T follicular helper cell (primary cell): ENCODE measurements at places on chromosomes 5 and 9.

- no peak for DNase-seq
These were observed 406.0 kb downstream of the PRELID2 start for GRCh38 chr5:145429170-145429569.

GRCh38 chr5:93189707-93190120, 391.3 kb downstream of the NR2F1-AS1 start:
- no peak for DNase-seq

- DNase-seq = no peak
These were observed 37.6 kb upstream of the GGTA1 start for GRCh38 chr9:121537283-121537682.

GRCh38 chr5:76376148-76376865, 26.8 kb upstream of the IQGAP2 start:
- DNase-seq = no peak

- no peak for DNase-seq
These were observed 72.3 kb downstream of the ANGPTL2 start for GRCh38 chr9:127050152-127050551.

GRCh38 chr5:177194268-177194667, 60.7 kb downstream of the NSD1 start:
- no peak for DNase-seq

GRCh38 chr5:33890131-33891032, 1.4 kb downstream of the ADAMTS12 start:
- DNase-seq = no peak

DNA sequence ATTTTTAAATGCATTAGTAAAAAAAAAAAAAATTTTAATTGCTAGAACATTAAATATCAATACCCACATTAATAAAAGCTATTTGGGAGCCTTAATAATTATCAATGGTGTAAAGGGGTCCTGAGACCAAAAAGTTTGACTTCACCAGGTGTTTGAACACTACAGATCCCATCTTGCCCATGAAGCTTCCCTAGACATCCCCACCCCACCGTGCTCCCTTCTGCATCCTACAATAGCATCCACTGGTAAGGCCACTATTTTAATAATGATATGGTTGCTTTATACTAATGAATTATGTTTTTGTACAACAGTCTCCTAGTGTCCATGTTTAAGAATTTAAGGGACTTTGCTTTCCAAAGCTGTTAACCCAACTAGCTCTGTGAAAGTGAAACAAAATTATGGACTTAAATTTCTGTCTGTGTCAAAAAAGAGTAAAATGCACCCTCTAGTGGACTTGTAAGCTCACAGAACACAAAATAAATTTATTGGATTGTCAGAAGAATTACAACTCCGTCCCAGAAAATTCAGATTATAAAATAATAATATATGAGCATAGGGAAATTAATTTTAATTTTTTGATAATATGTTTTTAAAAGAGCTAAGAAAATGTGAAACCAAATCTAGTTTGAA, 76.0 kb downstream of the ARL15 start:
- DNase-seq = no peak

GRCh38 chr5:149372076-149372795, 6.9 kb downstream of the IL17B start:
- DNase-seq = no peak

DNA sequence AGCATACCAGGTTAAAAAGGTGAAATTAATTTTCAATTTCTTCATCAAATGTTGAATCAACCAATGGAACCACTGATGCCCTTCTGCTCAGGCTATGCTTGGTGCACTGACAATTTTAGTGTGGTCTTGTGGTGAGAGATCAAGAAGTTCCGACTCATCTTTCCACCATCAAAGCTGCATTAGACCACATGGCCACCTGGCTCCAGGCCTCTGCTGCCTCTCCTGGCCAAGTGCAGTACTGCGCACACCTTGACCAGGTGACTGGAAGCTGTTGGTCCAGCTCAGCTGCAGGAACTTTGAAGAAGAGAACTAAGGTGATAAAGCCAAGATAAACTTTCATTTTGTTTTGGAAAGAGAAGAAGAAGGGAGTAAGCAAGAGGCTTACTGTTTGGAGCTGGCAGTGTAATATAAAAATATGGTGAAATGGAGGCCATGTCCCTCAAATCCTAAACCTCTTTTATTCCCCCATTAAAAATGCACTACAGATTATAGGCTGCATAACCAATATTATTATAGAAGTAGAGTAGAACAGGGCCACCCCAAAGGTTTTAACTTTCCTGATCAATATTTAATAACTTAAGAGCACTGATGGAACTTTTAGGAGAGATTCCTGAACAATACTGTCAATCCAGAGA, 315.5 kb upstream of the C9orf72 start:
- no peak for DNase-seq

- DNase-seq = no peak
These were observed 27.1 kb downstream of the NIM1K start for GRCh38 chr5:43219120-43219519.

DNA sequence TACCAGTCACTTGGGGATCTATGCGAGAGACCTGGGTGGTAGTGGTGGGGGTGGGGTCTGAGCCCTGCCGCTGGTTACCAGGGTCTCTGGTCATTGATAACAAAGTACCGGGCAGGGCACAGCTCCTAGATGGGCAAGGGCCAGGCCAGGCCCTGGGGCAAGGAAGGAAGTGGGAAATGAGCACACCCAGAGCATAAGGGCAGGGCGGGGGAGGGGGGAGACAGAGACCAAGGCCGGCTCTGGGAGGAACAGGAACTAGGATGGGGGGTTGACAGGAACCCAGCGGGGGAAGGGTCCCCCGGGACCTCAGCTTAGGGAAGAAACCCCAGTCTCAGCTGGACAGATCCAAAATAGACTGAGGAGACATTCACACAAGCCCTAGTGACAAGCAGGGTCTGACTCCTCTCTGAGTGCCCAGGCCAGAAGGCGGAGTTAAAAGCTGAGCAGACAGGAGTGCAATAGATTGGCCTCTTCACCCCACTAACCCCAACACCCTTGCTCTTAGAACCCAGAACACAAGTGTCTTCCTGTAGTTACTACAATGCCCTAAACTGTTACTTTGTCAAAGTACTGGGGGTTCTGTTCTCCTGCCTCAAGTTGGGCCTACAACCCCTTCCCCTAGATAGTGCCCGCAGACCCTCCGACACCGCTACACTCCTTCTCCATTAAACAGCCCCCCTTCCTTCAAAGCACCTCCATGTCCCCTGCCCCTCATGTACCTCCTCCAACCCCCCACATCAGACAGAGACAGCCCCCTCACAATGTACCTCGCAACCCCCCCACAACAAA, 628 bp downstream of the ATOSB start:
- DNase-seq = no peak

- no peak for DNase-seq
These were observed 32.5 kb downstream of the EBF1 start for GRCh38 chr5:159067201-159067600.

- peak; percentile 50 for DNase-seq
These were observed 709 bp downstream of the IQGAP2 start for GRCh38 chr5:76403766-76404222.

GRCh38 chr5:10479154-10479721, 37.6 kb downstream of the ROPN1L start:
- no peak for DNase-seq

DNA sequence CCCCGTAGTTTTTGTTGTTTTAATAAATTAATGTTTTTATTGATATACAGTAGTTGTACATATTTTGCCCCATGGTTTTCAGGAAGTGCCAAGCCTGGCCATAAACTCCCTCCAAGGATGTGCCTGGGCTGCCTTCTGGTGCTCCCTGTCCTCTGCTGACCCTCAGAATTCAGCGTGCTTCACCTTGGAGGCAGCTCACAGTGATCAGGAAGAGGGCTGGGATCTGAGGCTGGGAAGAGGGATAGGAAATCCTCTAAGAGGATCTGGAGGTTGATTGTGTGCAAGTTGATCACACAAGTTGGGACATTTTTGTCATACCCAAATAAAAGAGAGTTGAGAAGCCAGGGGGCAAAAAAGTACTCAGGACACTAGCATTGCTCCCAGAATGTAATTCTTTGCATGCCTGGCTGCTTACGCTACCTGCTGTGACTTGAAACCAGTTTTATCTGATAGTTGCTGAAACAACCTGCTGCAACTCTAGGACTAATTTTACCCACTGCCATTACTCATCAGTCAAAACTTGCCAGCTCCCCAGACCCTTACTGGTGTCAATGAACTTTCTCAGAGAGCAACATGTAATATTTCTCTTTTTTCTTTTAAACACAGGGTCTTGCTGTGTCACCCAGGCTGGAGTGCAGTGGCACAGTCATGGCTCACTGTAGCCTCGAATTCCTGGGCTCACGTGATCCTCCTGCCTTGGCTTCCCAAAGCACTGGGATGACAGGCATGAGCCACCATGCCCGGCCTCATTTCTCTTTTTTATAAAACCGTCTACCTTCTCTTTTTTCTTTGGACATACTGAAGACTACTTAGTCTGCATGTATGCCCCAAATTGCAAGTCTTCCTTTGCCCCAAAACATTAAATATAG, 29.0 kb downstream of the PDE6A start:
- DNase-seq = no peak

DNA sequence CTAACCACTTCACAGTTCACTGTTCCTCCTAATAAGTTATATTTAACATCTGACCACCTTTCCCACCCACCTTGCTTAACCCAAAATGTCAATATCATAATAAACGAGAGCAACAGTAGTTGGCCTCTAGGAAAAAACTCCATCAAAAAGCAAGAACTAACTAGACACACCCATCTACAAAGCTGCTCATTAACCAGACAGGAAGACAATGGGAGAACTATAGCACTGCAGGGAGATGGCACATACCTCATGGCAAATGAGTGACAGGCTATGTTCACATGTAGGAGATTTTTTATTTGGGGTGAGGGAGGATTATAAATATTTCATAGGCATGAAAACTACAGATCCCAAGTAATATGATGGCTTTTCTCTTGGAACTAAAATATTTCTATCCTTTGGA, 23.6 kb upstream of the CDK5RAP2 start:
- DNase-seq = no peak

- no peak for DNase-seq
These were observed 61.6 kb downstream of the SAXO1 start for GRCh38 chr9:18971404-18971803.

DNA sequence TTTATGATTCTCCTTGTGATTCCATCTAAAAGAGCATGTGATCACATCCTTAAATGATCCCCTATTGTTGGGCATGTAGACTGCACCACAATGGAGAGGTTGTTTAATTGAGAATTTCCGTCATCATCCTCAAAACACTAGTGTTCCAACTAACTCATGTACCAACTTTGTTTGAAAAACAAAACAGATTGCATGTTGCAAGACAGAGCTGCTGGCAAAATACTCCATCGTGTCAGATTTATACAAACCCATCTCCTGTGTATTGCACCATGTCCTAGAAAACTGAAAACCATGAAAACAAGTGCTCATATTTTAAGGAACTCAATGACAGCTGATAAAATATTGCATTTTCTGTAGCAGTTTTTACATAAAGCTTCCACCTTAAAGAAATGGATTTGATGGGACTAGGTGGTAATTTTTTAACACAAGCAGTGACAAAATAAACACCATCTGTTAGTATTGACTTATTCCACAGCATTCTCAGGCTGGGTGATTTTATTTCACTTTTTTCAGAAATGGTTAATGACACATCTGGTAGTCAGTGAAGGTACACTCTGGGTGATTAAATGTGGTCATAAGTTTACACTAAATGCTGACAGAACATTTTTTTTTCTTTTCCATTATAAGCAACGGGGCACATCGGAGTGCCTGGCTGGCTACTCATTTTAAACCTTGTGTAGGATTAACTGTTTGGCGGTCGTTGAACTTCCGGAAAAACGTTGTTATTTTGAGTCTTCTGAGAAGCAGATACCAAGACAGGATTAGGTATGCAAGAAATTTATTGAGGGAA, 602.9 kb upstream of the WWC1 start:
- DNase-seq = no peak

- peak; percentile 85 for DNase-seq
These were observed 2.2 kb downstream of the AKNA start for GRCh38 chr9:114385397-114386181.

DNA sequence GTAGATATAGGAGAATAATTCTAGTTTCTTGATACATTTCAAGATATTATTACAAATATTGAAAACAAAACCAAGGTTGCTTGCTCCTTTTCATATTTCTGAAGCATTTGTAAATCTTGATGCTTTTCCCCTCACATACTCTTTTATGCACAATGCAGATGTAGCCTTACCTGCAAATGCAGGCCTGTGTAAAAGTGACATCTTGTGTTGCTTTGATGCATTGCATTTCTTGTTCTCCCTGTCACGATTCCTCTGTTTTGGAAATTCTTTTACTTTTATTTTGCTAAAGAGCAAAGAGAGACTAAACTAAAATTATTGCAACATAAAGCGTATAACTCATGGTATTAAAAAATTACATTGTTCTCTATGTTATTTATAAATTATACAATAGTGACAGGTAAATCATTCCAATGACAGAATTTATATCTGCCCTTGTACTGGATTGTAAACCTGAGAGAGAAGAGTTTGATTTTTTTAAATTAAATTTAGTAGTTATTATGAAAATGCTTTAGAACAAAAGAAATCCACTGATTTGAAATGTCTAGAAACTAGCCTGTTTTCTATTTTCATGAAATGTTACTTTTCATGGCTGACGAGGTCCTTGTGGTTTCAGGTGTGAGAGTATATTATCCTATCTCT, 970.0 kb downstream of the MAT2B start:
- no peak for DNase-seq

DNA sequence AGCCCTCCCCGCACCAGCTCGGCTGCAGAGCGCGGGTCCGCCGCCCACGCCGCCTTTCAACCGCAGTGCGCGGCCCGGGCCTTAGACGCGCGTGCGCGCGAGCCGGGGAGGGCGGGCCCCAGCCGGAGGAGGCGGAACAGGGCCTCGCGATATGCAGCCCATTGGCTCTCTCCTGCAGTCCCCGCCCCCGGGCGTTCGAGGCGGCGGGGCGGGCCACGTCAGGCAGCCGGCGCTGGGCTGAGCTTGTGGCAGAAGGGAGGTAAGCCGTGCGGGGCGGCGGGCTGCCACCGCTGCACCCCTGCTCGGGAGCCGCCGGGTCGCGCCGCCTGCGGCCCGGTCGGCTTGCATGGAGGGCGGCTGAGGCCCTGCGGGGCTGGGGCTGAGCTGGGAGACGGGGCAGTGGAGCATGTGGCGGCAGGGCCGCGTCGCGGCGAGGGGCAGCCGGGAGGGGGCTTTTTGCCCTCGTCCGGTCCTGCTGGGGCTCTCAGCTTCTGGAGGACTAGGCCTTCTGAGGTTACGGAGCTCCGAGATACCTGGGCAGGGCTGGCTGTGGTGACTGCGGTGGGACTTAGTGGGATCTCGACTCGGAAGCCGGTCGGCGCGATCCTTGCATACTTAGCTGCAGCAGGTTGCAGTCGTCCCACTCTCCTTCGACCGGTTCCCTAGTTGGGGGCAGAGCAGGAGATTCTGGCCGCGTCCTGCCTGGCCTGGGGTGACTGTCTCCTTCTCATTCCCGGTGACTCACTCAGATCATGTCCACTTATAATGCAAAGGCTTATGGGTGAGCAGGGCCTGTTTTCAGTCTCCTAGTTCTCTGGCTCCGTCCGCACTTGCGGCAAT, at the start of gene FOCAD:
FOCAD (plus strand) TSS at position 225 of the 840 bp plus-strand sequence. CDS start 31,095 bp downstream, outside the sequence.
- peak; percentile 91 for DNase-seq

DNA sequence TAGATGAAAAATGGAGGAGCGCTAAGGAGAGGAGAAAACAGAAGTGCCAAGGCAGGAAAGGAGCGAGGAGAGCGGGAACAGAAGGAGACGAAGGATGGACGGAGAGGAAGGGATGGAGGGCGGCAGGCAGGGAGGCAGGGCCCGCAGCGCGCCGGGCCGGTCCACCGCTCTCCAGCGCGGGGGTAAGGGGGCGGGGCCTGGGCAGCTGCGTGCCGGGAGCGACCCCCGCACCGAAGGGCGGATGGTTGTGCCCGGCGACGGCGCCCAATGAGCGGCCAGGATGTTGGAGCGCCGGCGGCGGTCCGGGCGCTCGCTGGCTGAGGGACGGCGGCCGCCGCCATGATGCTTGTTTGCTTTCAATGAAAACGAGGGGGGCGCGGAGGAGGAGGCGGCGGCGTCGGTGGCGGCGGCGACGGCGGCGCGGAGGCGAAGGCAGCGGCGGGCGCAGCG, at the start of gene CNOT6:
CNOT6 (plus strand) TSS at position 320 of the 450 bp plus-strand sequence. CDS start 34,898 bp downstream, outside the sequence.
- DNase-seq = peak; percentile 94
